ENCODE measurements at places on chromosomes 4 and X.

GRCh38 chrX:66162331-66162822 is 1.7 kb upstream of the HEPH start:
- DNase-seq: no peak

DNA sequence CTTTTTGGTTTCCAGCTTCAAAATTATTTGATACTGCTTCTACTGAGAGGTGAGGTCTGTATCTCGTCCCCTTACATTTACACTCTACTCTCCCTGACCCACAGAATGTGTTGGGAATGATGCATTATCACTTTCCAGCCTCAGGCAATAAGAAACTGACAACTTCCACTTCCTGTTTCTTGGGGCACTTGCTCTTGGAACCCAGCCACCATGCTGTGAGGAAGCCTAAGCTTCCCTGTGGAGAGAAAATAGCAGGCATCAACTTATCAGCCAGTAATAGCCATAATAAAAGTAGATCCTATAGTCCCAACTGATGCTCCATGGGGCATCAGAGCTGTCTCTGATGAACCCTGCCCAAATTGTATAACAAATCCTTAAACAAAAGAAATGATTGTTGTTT is 32.6 kb downstream of the RELL1 start:
- DNase-seq: no peak

- no peak for DNase-seq
Observed at GRCh38 chrX:44842550-44843317, 1.1 kb upstream of the DUSP21 start.

DNA sequence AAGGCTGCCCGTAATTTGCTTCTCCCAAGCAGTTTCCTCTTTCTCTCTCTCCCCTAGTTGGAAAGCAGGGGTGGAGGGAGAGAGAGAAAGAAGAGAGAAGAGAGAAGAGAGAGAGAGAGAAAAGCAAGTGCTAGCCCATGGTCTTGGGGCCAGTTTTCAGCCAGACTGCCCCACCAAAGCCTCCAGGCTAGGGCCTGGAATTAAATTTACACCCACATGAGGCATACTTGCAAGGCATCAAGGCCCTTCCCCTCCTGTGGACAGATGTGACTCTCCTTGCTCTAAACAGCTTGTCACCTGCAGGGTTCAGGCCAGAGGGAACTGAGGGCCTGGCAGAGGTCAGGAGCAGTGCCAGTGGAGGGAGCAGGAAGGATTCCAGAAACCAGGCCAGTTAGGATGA is 1.7 kb upstream of the CXCR3 start:
- DNase-seq: no peak

- DNase-seq: peak; percentile 92
Observed at GRCh38 chrX:45806410-45807121, 605.9 kb upstream of the DIPK2B start.

DNA sequence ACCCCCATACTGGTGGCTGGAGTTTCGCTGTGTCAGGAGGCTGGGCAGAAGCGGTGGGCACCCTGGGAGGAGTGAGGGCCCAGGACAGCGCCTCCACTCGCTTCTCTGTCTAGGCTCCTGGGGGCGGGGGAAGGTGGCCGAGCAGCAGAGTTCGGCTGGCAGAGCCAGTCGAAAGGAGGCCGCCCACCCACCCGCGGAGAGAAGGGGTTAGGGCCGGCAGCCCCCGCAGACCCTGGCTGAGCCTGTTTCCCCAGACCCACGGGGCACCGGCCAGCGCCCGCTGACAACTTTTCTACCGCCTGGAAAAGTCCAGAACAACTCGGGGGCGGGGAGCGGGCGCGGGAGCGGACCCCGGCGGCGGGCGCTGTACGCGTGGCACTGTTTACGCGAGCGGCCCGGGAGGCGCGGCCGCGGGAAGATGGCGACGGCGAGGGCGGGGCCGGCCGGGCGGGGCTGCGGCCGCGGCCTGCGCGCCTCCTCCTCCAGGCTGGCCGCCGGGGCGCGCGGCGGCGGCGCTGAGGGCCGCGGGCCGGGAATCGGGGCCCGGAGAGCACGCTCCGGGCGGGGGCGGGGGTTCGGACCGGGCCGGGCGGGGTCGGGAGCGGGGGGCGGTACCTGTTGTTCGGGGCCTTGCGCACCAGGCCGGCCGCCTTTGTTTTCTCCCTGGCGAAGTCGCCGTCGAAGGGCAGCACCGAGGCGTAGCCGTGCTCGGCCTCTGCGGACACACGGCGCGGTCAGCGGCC is 628 bp downstream of the MXD4 start:
- DNase-seq: no peak

- DNase-seq: peak; percentile 18
Observed at GRCh38 chr4:123284168-123284567, 112.4 kb upstream of the SPRY1 start.

- DNase-seq: no peak
Observed at GRCh38 chrX:100070334-100070849, 339.7 kb downstream of the PCDH19 start.

- DNase-seq: peak; percentile 65
Observed at GRCh38 chr4:79650794-79651431, 242.9 kb upstream of the GK2 start.

- DNase-seq: no peak
Observed at GRCh38 chrX:40108959-40109287, 11.2 kb upstream of the BCOR start.

DNA sequence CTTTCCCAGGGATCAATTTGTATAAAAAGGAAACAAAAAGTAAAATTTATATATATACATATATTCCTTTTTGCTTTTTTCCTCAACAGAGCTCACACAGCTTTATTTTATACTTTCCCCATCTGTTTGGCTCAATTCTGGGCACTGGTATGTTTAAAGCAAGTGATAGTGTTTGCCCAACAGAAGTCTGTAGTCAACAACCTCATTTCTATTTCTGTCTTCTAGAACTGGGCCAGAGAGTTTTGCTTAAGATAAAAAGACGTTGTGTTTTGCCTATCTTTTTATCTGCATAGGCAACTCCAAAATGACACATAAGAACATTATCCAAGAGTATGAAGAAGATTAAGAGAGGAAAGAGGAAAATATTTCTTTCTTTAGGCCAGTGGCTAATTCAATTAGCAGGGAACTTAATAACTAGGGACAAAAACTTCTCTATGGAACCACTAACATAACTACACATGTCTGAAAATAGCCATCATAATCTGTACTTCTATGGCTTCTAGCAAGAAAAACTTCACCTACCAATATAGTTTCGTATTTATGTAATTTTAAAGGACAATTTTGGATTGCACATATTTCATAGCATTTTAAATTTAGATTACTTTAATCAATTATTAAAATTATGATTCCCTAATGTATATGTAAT is 1300.5 kb downstream of the ARAP2 start:
- DNase-seq: no peak

Data from astrocyte of the cerebellum (primary cell).